Forelimb muscle (tissue), 1 donor: ENCODE measurements at places on chromosomes 11 and 22. TPM values are rescaled to one million over a fixed set of nuclear protein-coding genes. Genes with fewer than 3 reads are reported as not detected.
A peak's percentile ranks its signal among the peaks of the same experiment; 100 is the strongest.

- no peak for DNase-seq
These were observed 13.0 kb upstream of the FLI1 start for GRCh38 chr11:128680906-128681305.

GRCh38 chr11:78856211-78856610, 281.5 kb upstream of the NARS2 start:
- no peak for DNase-seq

DNA sequence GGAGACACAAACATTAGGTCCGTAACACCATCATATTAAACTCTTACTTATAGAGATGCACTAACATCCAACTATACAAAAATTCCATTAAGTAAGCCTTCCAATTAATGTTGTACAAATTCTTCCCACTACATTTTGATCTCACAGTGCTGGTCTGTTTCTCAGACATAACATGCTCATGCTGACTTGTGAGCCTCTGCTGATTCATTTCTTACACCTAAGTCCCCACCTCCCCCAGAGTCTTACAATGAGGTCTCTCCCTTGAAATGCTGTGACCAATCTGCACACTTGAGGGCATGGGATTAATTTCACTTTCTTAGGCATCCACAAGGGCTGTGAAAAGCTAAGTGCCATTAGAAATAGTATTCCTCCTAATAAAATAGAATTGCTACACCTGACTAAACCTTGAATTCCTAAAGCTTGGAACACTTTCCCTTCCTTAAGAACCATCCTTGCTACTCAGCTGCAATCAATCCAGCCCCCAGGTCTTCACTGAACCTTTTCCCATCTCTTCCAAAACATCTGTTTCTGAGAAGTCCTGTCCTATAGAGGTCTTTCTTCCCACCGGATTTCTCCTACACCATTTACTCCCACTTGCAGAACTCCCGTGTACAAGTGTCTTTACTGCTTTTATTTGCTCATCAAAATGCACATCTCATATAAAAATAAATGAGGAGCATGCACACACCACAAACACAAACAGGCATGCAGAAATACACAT, 2.0 kb downstream of the HBG1 start:
- DNase-seq, result no peak

- no peak for DNase-seq
These were observed 39.2 kb upstream of the ARHGAP42 start for GRCh38 chr11:100647861-100648260.

DNA sequence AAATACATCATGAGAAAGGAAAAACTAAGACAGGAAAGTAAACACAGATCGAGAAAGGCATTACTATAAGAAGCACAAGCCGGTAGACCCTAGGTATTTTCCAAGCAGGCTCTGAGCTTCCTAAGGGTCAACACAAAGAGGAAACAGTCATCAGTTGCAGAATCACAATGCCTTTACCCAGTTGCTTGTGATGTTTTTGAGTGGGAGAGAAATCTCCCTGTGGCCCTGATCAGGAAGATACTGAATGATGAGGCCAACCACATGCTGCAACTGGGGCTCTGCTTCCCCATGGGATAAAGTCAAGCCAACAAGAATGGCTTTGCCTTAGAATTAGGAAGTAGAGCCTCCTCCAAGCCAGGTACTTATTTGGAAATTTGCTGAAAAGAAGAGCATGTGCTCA, 132.6 kb downstream of the MICAL2 start:
- no peak for DNase-seq

DNA sequence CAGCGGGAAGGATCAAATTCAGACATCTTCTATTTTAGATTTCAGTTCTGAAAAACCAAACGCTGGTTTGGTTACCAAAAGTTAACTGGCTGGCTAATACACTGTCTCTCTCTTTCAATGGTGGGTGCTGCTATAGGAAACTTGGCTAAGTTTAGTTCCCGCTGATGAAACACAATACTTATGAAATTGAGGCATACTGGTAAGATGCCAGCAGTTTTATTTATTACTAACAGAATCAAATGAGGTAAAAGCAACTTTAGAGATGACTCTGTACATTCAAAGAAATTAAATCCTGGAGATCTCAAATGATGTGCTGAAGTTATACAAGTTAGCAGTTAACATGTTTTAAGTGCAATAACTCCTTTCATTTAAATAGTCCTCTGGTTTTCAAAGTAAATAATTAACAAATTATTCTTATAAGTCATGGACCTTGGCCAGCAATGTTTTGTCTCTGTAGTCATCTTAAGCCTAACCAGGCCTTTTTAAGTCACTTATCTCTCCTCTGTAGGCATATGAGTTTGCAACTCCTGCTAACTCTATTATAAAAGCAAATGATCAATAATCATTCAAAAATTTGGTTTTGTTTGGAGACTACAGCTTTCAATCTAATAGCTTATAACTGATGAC, 54.8 kb downstream of the PAK1 start:
- no peak for DNase-seq

DNA sequence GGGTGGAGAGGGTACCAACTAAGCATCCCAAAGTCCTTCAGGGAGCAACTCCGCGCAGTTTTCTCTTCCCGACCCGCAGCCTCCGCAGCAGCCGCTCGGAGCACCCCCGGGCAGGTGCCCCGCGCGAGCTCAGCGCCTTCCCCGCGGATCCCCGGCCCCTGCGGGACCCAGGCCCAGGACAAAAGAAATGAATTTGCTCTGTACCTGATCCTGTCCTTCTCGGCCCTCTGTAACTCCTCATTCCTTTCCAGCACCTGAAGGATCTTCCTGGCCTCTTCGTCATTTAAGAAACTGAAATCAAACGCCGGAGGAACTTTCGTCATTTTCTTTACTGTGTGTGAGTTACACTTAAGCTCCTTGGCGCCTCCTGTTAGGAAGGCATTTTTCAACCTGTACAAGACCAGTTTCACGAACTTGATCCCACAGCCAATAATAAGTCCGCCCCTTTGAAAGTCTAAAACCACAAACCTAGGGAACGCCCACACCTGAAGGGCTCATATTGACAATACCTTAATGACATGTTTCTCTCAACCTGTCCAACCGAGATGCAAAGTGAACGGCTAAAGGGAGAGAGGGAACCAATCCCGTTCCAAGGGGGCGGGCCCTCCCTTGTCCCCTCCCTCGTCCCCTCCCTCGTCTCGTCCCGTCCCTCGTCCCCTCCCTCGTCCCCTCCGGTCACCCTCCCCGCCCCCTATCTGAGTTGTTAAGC, at the start of gene EXPH5:
TSS of gene EXPH5 (minus strand) at position 555 of the 709 bp plus-strand sequence. CDS start at position 323, 232 bp downstream.
- DNase-seq, result peak; percentile 22

DNA sequence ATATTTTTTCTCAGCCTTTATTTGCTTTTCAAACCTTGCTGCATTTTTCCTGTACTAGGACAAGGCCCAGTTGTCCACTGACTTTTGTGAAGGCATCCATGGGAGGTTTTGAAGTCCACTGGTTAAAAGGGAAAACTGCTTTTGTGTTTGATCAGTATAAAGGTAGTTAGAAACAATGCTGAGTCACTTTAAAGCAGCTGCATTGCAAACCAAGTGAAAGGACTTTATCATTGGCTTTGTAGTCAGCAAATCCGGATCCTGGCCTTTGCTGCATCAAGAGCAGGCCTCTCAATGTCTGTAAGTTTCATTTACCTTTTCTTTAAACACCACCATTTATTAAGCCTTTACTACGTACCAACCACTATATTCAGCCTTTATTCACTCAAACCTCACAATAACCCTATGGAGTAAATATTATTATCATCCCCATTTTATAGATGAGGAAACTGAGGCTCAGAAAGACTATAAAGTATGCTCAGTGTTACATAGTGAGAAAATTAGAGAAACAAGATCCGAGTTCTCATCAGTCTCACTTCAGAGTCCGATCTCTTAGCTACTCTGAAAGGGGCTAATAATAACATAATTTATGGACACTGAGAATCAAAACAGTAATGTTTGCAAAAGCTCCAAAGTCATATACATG, 60.6 kb upstream of the HSD17B12 start:
- DNase-seq, result no peak

GRCh38 chr22:47307326-47307725, 544.9 kb downstream of the TBC1D22A start:
- DNase-seq, result no peak

DNA sequence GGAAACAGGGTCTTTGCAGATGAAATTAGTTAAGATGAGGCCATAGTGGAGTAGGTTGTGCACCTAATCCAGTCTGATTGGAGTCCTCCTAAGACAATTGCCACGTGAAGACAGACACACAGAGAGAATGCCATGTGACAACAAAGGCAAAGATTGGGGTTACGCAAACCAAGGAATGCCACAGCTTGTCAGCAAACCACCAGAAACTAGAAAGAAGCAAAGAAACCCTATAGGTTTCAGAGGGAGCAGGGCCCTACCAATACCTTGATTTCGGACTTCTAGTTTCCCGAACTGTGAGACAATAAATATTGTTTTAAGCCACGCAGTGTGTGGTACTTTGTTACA, 8.2 kb upstream of the LAYN start:
- no peak for DNase-seq

GRCh38 chr11:90890347-90890746, 667.5 kb upstream of the CHORDC1 start:
- no peak for DNase-seq

- no peak for DNase-seq
These were observed 52.1 kb downstream of the CLTCL1 start for GRCh38 chr22:19239464-19239863.

DNA sequence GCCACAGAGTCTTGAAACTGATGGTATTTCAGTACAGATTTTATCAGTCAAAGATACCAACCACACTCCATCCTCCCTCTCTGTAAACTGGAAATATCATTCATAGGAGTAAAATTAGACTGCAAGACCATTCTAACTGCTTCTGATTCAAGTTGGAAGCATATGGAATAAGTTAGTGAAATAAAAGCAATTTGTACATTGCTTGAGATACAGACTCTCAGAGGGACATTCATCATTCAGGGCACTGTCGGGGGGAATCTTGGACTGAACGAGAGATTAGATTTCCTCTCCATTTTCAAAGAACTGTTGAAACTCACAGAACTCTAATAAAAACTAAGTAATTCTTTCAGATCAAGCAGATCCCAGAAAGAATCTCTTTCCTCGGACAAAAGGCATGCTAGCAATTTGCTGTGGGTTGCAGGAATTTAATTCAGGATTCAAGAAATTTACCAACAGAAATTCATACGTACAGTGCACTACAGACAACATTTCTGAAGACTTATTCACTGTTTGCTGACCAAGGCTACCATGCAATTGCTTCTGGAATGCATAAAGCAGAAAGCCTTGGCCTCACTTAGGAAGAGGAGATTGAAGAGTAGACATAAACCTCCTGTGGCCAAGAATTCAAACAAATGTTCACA, 34.1 kb downstream of the PAMR1 start:
- DNase-seq, result no peak

- no peak for DNase-seq
These were observed 60.5 kb downstream of the CACNG2 start for GRCh38 chr22:36643033-36643432.

GRCh38 chr11:5626196-5626595, 1.4 kb downstream of the TRIM34 start:
- no peak for DNase-seq

GRCh38 chr11:82869657-82870056, 30.6 kb downstream of the PRCP start:
- no peak for DNase-seq

- no peak for DNase-seq
These were observed 952 bp downstream of the YAP1 start for GRCh38 chr11:102111011-102111786.

GRCh38 chr22:35910003-35910769, 118.4 kb downstream of the RBFOX2 start:
- DNase-seq, result no peak

GRCh38 chr11:125935618-125936199, 10.1 kb upstream of the VSIG10L2 start:
- peak; percentile 35 for DNase-seq

DNA sequence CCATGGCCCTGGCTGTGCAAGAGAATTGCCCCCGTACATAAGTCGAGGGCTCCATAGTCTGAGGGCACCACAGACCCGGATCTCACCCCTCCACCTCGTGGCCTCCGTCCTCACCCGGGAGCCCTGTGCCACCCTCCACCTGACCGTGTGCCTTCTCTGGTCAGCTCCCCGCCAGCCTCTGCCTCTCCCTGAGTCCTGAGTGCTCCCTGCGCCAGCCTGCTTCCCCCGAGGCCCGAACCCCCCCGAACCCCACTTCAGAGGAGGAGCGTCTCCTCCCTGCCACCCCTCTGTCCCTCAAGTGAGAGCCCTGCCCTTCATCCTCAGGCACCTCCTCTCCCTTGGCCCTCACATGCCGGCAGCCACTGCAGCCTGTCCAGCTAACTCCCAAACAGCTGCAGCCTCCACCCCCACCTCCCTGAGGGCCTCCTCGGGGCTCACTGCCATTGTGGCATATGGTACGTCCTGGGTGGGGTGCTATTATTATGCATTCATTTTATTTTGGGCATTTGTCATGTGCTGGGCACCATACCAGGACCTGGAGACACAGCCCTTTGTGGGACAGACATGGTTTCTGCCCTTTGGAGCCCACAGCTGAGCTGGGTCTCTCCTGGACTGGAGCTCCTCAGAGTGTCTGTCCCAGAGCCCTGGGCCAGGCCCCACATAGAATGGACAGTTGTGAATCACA, 67.2 kb downstream of the MYO7A start:
- no peak for DNase-seq

- no peak for DNase-seq
These were observed 642 bp upstream of the PIK3C2A start for GRCh38 chr11:17208257-17208999.

GRCh38 chr11:125055107-125055715, 7.9 kb upstream of the SLC37A2 start:
- DNase-seq, result no peak

DNA sequence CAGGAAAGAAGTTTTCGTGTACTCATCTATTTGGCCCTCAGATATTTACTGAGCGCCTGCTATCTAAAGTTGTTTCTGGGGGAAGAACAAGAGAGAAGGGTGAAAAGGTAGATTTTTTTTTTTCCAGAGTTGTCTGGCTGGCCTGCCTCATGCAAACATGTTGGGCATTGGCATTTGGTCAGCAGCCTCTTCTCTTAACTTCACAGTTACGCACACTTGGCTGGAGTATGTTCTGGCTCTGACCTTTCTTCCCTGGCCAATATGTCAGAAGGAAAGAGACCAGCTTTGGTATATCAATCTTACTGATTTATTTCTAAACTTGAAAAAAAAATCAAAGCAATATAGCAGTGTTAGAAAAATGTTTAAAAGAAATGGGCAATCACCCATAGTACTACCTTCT, 54.2 kb upstream of the GRAMD1B start:
- DNase-seq, result no peak

The EEF1G gene
- polyA plus RNA-seq, result 3,650 TPM

The EFCAB6 gene
- 0.76 TPM for polyA plus RNA-seq

The CAPRIN1 gene
- 141 TPM for polyA plus RNA-seq

The OR2AT4 gene
- 0.11 TPM for polyA plus RNA-seq

The OR2AG1 gene
- polyA plus RNA-seq, result 0.04 TPM

The MTA2 gene
- 38.7 TPM for polyA plus RNA-seq

The CLDN5 gene
- 51.5 TPM for polyA plus RNA-seq

The SLC17A6 gene
- polyA plus RNA-seq, result not detected

The KIRREL3 gene
- polyA plus RNA-seq, result 0.80 TPM

The CCDC89 gene
- 2.8 TPM for polyA plus RNA-seq

The PDE2A gene
- 18.1 TPM for polyA plus RNA-seq

The TNNI2 gene
- polyA plus RNA-seq, result 3,886 TPM

The MRGPRX4 gene
- polyA plus RNA-seq, result not detected

The P2RY2 gene
- polyA plus RNA-seq, result 2.0 TPM

The MRGPRX3 gene
- polyA plus RNA-seq, result not detected
